Muscle of leg (tissue), 16 donors: ENCODE measurements at places on chromosomes 1 and 21. TPM values are rescaled to one million over a fixed set of nuclear protein-coding genes. Genes with fewer than 3 reads are reported as not detected.

CFHR5 gene
- under 0.01 TPM for total RNA-seq

DNA sequence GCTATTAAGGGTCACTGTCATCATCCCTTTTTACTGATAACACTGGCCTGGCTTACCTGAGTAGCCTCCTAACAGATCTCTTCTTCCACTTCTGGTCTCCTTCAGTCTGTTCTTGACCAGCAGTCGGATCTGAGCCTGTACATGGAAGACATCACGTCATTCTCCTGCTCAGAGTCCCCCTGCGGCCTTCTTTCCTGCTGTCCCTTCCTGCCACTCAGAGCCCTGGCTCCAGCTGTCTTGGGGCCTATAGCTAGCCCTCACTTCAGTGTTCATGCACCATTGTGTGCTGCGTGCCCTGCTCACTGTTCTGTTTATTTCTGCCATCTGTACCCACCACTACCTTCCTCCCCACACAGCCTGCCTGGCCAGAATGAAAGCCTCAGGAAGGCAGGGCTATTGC, 8.4 kb downstream of the ADARB1 start:
- H3K4me3 ChIP-seq = no peak overlapping the region
- peaks cover 7% of the 10 kb centered on the region for H3K4me1 ChIP-seq
- no peaks in the 10 kb centered on the region for H3K27me3 ChIP-seq

DNA sequence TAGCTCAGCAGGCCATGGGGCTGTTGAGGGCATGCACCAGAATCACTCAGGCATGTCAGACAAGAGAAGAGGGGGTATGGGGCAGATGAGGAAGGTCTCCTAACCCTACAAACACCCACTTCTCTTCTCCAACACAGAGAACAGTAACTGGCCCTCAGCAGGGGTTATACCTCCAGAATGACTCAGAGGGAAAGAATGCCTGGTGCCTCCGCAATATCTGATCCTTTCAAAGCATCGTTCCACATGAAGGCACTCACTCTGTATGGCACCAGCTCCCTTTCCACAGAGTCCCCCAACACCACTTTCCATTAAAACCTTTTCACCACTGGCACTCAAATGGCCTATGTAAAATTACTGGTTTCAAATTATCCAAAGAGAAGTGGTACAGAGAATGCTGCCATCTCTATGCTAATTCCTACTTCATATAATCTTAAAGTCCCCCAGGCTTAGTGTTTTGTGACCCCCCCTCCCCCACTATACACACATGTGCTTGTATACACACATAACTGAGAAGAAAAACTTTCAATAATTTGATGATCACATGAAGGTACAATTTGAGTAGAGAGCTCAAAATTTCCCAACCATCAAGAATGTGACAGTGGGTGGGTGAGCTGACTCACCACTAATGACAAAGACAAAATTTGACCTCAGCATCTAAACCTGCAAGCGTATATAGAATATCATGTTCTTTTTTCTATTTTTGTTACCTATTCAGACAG, 91.5 kb downstream of the SIPA1L2 start:
- peaks cover 4% of the 10 kb centered on the region for H3K4me1 ChIP-seq
- H3K27ac ChIP-seq = no peak overlapping the region
- H3K27me3 ChIP-seq = no peaks in the 10 kb centered on the region

- no peaks in the 10 kb centered on the region for H3K27me3 ChIP-seq
- DNase-seq = no peak
- no peak overlapping the region for H3K4me3 ChIP-seq
- H3K27ac ChIP-seq = no peak overlapping the region
Observed at GRCh38 chr1:169340882-169341281, 26.7 kb downstream of the NME7 start.
